Bronchial epithelial cell (primary cell): ENCODE measurements at places on chromosomes 7 and 10. TPM values are rescaled to one million over a fixed set of nuclear protein-coding genes. Genes with fewer than 3 reads are reported as not detected.

DNA sequence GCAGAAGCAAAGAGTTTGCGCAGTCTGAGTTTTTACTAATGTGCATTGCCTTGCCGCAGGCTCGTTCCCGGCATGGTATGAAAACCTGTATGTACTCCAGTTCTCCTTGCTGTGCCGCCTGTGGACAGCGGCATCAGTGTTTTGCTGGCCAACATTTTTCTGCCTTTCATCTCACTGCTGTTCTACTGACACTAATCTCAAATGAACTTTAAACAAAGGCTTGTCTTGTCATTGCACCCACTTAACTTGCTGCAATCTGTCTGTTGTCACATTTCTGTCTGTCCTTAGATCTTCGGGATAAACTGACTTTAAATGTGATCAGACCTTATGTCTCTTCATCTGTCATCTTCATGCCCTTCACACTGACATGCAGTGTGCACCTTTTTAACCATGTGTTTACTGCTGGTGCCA is 71.7 kb upstream of the ZNRF2 start:
- DNase-seq: no peak

GRCh38 chr10:114172216-114172615 is 1.8 kb downstream of the CCDC186 start:
- peak; percentile 17 for DNase-seq

GRCh38 chr10:50421026-50421719 is 169.9 kb upstream of the ASAH2 start:
- peak; percentile 52 for DNase-seq

- DNase-seq: no peak
Observed at GRCh38 chr7:6232534-6232933, 39.9 kb downstream of the CYTH3 start.

GRCh38 chr10:52644373-52645186 is 128.0 kb downstream of the MBL2 start:
- DNase-seq: peak; percentile 49

DNA sequence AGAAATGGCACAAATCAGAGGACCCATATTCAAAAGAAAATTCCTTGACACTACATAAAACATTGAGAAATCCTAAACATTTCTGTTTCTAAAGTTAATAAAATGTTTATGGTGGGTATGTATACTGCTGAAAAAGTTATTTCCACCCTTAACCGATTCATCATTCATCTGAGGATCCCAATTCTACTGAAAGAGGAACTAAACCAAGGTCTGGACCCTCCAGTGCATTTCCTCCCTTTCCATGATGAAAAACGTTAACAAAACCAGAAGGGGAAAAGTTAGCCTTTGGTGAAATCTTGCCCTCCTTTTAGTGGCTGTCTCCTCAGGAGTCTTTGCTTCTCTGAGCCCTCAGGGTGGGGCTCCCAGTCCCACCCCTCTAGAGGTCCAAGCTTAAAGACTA is 144.5 kb upstream of the ASAH2 start:
- DNase-seq: no peak

DNA sequence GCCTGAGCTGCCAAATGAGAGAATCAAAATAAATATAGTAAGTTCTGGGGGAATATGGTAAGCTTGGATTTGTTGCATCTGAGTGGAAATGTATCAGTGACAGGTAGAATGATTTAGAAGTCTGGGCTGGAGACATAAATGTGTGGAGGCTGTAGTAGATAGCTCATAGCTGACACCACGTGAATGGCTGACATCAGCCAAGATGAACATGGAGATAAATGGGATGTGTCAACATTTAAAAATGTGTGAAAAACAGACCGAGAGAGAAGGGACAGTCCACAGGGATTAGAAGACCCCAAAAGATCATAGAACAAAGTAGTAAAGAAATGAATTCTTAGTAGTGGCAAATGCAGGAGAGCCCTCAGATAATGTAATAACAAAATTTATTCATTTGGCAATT is 40.9 kb downstream of the NAMPT start:
- no peak for DNase-seq

- peak; percentile 59 for DNase-seq
Observed at GRCh38 chr7:39453743-39454355, 112.4 kb upstream of the YAE1 start.

VGF gene
- not detected in 2 replicates for total RNA-seq

ADRB1 gene
- total RNA-seq: 1.8 and 2.2 TPM in 2 replicates

BAZ1B gene
- 42.4 and 55.8 TPM in 2 replicates for total RNA-seq

TMEM26 gene
- under 0.01 TPM in 1 of 2 replicates, not detected in the other for total RNA-seq

ABCB8 gene
- total RNA-seq: 20.5 and 22.4 TPM in 2 replicates

LEP gene
- under 0.01 TPM in 2 replicates for total RNA-seq
